NCI-H526 (cell line): ENCODE measurements at places on chromosomes 2 and 18.

DNA sequence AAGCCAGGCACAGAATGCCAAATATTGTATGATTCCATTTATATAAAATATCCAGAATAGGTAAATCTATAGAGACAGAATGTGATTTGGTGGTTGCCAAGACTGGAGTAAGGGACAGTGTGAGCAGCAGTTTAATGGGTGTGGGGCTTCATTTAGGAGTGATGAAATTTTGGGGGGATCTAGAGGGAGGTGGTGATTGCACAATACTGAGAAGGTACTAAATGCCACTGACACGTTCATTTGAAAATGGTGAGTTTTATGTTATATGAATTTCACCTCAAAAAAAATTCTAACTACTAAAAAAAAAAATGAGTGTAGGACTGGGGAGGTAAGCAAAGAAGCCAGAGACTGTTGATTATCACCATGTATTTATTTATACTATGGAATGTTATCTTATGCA lies 974.5 kb upstream of the ZEB2 start:
- DNase-seq, result no peak

GRCh38 chr18:457140-457519 lies 43.4 kb downstream of the COLEC12 start:
- DNase-seq, result no peak

GRCh38 chr2:218295029-218295428 lies 2.7 kb upstream of the TMBIM1 start:
- DNase-seq, result peak; percentile 27

GRCh38 chr2:182426082-182426917 lies 536 bp downstream of the PDE1A start:
- no peak for DNase-seq

GRCh38 chr2:107808959-107809358 lies 17.7 kb upstream of the RGPD4 start:
- no peak for DNase-seq

GRCh38 chr2:185522472-185522871 lies 216.1 kb upstream of the FSIP2 start:
- no peak for DNase-seq

DNA sequence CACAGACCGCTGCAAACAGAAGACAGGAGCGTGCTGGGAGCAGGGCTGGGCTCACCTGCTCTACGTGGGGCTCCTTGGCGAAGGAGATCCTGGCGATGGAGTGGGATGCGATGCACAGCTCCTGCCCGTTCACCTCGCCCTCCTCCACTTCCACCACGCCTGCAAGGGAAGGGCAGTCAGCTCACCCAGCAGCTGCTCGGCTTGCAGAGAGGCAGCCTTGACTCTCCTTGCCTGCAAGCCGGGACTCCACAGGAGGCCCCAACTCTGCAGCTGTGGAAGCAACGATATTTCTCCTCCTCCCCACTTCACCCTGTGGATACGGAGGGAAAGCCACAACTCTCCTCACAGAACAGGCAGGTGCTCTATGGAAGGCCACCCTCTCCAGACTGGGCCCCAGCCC lies 35.1 kb downstream of the THAP4 start:
- no peak for DNase-seq

- peak; percentile 58 for DNase-seq
These were observed 642 bp upstream of the SRSF7 start for GRCh38 chr2:38751596-38752410.

DNA sequence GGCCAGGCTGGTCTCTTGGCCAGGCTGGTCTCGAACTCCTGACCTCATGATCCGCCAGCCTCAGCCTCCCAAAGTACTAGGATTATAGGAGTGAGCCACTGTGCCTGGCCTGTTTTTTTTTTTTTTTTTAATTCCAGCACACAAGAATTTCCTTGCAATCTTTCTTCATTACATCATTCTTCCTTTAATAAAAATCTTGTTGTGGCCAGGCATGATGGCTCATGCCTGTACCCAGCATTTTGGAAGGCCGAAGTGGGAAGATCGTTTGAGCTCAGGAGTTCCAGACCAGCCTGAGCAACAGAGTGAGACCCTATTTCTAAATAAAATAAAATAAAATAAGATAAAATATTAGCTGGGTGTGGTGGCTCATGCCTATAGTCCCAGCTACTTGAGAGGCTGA lies 21.4 kb upstream of the PLEKHM3 start:
- DNase-seq, result no peak

DNA sequence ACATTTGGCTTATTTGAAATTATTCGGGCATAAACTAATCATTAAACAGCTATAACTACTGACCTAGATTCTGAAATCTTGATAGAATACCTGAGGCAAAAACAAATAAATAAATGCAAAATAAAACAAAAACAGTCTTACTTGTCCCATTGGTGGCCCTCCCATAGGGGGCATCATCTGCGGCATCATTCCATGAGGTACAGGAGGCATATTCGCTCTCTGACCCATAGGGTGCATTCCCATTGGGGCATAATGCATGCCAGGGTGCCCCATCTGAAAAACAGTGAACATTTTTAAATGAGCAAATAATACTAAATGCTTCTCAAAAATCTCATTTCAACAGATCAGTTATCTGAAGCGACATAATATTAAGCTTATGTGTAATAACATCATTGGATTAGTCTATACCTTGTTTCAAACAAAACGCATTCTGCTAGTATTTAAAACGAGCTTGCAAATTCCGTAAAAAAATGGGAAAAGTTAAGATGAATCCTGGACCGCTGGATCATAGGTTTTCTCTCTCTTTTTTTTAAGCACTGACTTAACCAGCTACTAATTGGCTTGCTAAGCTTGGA lies 1.3 kb downstream of the PRPF40A start:
- peak; percentile 24 for DNase-seq

DNA sequence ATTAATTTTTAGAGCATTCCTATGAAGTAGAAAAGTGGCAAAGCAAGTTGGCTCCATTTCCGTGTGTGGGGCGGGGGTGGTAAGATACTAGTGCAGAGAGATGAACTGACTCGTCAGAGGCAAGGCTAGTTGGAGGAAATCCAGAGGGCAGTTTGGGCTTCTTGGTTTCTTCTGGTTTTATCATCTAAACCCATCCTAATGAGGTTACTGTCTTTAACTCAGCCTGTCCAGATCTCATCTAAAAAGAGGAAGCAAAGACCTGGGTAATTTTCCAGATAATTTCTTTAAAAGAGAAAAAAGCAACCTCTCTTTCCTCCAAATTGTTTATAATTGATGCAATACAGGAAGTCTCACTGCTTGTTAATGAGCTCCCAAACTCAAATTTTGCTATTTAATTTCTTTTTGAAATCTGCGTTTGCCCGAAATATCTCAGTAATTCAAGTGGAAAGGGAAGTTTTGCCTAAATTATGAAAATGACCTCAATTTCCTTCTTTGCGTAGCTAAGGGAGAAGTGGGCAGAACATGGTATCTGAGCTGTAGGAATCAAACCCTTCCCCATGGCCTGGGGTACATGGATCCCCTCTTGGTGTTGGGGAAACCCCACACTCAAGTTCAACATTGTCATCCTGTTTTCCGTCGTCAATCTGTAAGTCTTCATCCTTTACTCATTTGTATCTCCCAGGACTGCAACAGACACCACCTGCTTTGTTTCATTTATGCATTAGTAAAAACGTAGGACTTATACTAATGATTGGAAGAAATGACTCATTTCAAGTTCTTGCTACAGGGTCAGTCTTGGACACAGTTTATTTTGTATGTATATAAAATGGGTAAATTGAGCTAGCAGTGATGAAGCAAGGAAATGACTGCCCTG lies 89.1 kb upstream of the KLF7 start:
- no peak for DNase-seq

GRCh38 chr2:172373076-172373475 lies 54.3 kb upstream of the ITGA6 start:
- DNase-seq, result no peak

GRCh38 chr2:69465513-69466456 lies 28.6 kb upstream of the NFU1 start:
- DNase-seq, result no peak

DNA sequence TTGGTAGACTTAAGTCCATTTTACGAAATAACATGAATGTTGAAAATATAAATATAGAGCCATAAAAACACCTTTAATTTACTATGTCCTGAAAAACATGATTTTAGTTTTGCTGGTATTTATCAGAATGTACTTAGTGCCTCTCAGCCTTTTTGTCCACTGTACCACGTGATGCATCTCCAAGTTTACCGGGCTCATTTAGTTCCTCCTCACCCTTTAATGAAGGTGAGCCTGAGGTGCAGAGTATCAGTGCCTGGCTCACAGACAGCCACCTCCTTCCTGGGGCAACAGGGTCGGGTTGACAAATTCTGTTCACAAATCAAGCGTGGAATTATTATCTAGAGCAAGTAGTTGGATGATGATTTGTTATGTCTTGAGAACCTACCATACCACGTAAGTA lies 420.5 kb upstream of the MEIS1 start:
- DNase-seq, result no peak

- DNase-seq, result no peak
These were observed 78.4 kb downstream of the LIMS1 start for GRCh38 chr2:108612514-108613183.

DNA sequence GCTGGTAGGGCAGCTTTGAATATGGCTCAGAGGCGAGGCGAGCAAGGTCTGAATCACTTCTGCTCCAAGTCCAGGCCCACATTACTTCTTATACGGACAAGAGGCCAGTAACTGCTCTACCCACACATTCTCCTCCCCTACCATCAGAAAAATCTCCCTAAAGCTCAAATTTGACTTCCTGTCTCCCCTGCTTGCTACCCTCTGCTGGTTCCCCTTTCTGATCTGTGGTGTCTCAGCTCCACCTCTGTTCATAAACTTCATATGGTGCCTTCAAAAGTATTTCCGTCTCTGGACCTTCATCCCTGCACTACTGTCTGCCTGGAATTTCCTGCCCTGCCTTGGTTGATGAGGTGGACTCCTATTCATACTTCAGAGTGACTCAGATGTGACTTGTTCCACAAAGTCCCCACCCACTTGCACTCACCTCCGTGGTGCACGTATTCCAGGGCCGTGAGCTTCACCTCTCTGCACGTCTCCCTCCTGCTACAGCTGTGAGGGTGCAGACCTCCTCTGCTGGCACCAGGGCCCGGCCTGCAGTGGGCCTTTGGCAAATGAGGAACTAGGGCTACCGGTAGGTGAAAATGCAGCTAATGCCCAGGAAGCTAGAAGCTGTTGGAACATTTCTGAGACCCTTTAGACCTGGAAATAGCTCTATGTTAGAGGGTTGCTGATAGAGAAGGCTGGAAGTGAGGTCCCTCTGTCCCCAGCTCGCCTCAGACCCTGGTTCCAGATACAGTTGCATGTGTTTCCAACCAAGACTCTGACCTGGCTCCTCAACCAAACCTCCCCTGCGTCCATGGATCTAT lies 24.6 kb upstream of the KCMF1 start:
- no peak for DNase-seq

GRCh38 chr18:69897397-69898108 lies 50.1 kb downstream of the CD226 start:
- no peak for DNase-seq

DNA sequence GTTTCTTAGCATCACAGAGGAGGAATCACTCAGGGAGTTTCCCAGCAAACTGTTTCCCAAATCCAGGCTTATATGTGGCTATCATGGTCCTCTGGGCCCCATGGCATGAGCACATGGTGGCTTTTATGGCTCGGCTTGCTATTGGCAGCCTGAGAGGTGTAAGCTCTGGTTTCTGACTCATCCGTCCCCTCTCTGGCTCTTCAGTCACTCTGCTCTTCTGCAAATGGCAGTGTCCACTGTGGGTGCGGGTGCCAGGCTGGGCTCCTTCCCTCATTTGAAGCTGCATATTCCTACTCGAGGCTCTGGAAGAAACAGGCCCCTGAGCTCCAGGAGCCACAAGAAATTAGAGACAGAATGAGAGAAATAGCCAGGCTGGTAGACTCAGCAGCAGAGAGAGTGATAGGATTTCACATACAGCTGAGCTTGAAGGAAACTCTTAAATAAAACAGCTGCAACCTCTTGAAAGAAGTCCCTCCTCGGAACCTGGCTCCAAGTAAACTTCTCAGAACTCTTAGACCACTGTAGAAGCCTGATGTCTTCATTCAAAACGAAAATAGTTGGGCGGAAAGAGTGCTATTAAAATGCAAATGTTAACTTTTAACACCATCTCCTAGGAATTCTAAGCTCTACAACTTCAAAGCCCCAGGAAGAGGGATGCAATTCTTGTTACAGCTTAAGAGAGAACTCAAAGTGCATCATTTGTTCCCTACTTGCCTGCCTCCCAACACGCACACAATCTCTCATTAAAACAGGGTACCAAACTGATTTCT lies 212.6 kb upstream of the SP5 start:
- no peak for DNase-seq

DNA sequence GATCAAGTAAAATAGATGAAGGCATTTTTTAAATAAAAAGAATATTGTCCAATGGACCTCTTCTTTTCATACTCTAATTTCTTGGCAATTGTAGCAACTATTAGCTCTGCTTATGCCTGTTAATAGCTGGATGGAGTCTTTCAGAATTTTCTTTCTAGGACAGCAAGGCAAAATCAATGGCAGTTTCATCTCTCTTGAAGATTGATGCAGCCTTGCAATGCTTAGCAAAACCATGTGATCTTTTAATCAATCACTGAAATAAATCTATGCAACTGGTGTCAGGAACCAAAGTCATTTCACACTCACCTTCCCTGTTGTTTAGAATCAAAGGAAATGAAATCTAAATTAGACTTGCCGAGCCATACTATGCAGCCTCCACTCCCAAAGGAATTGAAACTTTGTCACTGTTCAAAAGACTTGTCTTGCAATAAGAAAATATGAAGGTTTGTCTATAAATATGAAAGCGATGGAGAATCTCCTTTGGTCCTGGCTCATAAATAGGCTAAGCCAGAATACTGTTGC lies 16.2 kb downstream of the RPRM start:
- no peak for DNase-seq

DNA sequence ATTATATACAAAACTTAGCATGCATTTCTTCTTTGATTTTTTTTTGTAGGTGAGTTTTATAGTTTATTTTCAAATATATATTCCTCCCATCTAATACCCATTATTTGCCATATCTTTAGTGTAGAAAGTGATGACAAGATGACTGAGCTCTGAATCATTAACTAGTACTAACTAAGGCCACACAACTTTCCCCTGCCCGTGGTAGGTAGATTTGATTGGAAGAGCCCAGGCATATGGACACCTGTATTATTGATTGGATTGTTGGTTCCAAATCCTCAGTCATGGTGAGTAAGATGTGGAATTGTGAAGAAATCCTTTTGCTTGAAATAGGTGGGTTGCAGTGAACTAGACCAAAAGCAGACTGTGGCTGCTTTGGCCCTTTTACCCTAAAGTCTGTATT lies 54.8 kb downstream of the ABI2 start:
- DNase-seq, result no peak

GRCh38 chr2:238906936-238907716 lies 59.2 kb downstream of the TWIST2 start:
- peak; percentile 41 for DNase-seq

DNA sequence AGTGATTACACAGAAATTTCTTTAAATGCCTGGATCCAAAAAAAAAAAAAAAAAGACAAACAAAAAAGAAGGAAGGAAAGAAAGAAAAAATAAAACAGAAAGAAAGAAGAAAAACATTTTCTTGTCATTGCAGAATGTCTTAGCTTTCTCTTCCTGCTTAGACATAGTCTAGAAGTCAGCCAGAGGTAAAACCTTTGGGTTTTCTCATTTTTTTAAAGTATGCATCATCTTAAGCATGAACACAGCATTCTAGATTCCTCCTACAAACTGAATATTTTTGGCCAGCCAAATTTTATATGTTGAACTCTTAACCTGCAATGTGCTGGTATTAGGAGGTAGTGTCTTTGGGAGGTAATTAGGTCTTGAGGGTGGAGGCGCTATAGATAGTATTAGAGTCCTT lies 243.9 kb downstream of the TRIB2 start:
- no peak for DNase-seq
